NCI-H524 treated with DMSO at 0.1 percent for 48 hours (cell line): ENCODE measurements at places on chromosomes 7 and 10.

- no peak for DNase-seq
Observed at GRCh38 chr7:69517985-69518704, 80.1 kb upstream of the AUTS2 start.

DNA sequence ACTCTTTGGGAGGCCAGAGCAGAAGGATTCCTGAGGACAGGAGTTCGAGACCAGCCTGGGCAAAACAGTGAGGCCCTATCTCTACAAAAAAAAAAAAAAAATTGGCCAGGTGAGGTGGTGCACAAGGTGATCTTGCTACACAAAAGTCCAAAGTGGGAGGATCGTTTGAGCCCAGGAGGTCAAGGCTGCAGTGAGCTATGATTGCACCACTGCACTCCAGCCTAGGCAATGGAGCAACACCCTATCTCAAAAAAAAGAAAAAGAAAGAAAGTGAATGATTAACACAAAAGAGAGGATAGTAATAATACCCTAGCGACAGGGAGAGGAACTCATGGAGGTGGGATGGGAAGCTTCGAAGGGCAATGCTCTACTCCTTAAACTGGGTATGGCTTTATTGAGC lies 30.4 kb downstream of the TMEM176B start:
- no peak for DNase-seq

DNA sequence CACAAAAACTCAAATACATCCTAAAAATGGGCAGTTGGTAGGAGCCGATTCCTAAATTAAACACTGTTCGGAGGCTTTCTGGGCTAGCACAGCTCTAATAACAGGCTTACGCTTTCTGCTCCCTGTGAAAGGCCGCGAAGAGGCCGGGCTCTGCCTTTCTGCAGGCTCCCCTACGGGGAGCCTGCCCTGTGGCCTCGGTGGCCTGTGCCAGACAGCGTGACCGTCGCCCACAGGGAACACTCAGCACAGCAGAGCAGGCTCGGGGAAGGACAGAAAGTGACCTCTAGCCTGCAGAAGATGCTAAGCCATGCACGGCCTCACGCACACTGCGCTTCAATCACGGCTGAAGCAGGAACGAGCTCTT lies 64.2 kb downstream of the DIP2C start:
- no peak for DNase-seq

DNA sequence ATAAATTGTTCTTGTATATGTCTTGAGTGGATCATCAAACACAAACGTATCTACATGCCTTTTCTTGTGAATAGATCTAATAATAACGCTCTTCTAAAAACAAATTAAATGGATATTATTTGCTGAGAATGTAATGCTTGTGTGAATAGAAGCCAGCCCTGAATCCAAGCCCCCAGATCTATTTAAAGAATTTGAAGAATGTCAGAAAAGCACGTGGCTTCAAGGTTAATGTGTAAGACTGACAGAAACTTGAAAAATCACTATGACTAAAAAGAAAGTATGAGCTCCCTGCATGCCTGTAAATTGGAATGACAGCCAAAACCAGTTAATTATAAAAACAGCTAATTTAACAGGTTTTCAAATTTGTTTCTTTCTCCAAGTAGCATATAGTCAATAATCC lies 43.2 kb upstream of the ATRNL1 start:
- no peak for DNase-seq

DNA sequence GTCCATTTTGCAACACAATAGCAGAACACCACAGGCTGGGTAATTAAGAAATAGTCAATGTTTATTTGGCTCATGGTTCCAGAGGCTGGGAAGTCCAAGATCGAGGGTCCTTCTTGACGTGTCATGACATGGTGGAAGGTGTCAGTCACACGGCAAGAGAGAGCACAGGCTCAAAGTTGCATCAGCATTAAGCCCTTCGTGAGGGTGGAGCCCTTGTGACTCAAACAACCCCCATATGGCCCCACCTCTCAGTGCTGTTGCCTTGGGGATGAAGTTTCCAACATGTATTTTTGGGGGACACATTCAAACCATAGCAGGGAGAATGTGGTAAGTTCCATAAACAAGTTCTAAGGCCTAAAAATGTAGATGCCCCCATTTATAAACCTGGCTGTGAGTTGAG lies 24.6 kb upstream of the GTPBP4 start:
- no peak for DNase-seq

DNA sequence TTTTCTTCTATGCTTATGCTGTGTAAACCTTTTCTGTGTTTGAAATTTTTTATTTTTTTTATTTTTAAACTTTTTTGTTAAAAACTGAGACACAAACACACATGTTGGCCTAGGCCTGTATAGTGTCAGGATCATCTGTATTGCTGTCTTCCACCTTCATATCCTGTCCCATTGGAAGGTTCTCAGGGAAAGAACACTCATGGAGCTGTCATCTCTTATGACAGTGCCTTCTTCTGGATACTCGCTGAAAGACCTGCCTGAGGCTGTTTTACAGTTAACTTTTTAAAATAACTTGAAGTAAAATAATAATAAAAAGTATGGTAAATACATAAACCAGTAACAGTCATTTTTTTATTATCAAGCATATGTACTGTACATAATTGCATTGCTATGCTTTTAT lies 34.1 kb downstream of the CREM start:
- DNase-seq = no peak

- no peak for DNase-seq
Observed at GRCh38 chr10:27391916-27392315, 112.2 kb upstream of the RAB18 start.

DNA sequence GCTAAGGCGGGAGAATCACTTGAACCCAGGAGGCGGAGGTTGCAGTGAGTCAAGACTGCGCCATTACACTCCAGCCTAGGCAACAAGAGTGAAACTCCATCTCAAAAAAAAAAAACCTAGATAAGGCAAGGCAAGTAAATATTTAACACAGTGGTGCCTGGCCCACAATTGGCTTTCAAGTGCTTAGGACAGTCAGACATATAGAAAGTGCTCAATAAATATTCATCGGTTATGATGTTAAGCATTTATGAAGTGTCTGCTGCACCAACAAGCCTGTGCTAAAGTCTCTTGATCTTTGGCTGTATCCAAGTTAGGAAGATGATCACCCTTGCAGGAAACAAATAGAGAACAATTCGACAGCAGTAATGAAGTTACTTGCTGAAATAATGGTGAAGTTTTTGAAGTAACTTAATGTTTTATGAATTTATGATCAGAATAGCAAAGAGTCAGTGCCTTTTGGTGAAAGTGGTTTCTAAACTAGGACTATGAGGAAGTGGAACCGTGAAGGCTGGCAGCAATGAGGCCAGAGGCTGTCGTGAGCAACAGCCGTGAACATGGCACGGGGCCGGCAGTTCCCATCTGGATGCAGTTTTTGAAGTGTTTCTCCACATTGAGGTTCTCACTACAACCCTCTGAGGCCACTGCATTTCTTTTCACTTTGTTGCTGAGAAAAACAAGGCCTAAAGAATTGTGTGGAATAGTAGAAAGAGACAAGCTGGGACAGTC lies 48.1 kb upstream of the GATA3 start:
- no peak for DNase-seq

- DNase-seq = no peak
Observed at GRCh38 chr7:47743965-47744591, 162.2 kb upstream of the TNS3 start.

DNA sequence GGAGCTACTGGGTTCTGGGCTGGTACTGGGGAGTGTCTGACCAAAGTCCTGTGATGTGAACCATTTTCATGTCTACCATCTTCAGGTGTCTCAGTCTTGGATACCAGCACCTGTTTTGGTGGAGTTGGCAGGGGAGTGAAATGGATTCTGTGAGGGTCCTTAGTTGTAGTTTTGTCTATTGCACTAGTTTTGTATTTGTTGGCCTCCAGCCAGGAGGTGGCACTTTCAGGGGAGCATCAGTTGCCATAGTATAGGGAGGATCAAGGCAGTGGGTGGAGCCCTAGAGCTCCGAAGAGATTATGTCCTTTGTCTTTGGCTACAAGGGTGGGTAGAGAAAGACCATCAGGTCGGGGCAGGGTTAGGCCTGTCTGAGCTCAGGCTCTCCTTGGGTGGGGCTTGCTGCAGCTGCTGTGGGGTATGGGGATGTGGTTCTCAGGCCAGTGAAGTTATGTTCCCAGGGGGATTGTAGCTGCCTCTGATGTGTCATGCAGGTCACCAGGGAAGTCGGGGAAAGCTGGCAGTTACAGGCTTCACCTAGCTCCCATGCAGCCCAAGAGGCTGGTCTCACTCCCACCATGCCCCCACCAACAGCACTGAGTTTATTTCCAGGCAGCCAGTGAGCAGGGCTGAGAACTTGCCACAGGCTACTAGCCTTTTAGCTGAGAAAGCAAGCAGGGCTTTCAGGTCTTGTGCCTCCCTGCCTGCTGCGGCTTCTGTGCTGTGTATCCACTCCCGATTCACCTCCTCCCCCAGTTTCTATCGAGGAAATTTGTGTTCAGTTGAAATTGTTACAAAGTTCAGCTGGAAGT lies 153.1 kb downstream of the ZNF365 start:
- DNase-seq = no peak

GRCh38 chr10:129605986-129606518 lies 139.0 kb downstream of the MGMT start:
- DNase-seq = peak; percentile 35

DNA sequence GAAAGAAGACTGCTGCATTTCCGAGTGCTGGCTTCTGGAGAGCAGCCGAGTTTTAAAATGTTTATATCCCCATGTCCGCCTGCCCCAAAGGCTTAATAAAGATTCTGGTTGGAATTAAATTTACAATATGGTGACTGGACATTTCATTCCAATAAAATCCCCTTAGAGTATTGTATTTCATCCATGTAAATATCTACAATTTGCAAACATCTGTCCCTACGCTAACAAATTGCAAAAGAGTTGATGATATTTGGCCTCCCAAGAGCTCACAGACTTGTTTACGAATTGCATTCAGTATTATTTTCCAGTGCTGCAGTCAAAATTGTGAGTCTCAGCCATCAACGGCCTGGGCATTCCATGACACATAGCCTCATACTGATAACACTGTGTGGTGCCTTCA lies 50.1 kb downstream of the PLEKHS1 start:
- DNase-seq = no peak

GRCh38 chr7:23713285-23714149 lies 3.5 kb downstream of the STK31 start:
- no peak for DNase-seq

DNA sequence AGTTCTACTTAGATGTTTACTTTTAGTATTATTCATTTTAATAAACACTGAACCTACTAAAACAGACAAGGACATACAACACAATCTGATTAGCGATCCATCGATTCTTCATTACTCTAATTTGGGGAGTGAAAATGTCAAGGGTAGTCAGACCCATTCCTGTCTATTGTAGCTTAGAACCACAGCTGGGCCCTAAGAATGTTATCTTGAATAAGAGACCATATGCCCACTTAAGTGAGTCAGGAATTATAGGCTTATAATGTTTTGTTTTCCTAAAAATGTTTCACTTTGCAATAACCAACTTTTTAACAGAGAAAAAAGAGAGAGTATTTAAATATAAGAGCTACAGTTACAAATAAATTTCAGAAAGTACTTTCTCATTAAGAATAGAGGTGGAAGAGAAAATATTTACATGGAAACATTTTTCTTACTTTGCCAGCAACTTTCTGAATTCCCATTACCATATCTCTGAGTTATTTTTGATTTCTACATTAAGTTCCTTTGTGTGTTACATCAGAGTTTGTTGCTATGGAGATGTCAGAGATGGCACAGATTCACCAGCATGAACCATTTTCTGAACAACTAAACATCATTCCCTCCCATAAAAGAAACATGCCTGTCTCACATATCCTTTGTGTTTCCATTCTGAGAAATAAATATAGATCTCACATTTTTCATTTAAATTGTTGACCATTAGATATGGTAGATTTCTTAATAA lies 75.4 kb upstream of the SLC13A1 start:
- no peak for DNase-seq

DNA sequence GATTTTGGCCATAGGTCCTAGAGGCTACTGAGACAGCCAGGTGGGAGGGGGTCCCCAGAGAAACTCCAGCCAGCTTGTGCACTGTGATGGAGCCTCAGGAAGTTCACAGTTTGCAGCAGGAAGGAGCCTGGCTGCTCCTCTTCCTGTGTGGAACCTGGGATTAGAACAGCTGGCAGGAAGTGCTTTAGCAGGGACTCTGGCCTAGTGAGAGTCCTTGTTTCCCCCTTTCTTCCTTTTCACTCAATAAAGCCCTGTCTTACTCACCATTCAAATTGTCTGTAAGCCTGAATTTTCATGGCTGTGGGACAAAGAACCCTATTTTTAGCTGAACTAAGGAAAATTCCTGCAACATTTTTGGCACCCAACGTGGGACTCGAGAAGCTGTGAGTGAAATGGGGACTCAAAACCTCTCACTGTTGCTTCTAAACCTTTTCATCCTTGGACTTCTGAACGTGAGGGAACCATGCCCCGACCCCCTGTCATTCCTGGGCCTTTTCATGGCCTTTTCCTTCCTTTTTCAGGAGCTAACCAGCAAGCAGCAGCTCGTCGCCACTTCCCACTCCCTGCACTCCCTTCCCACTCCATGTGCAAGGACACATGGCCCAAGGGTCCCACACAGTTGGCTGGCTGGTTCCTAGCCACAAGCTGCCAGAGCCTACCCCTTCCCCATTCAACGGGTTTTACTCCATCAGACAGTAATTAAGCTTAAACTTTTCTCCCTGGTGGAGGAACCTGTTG lies 32.8 kb upstream of the SORCS3 start:
- DNase-seq = no peak

DNA sequence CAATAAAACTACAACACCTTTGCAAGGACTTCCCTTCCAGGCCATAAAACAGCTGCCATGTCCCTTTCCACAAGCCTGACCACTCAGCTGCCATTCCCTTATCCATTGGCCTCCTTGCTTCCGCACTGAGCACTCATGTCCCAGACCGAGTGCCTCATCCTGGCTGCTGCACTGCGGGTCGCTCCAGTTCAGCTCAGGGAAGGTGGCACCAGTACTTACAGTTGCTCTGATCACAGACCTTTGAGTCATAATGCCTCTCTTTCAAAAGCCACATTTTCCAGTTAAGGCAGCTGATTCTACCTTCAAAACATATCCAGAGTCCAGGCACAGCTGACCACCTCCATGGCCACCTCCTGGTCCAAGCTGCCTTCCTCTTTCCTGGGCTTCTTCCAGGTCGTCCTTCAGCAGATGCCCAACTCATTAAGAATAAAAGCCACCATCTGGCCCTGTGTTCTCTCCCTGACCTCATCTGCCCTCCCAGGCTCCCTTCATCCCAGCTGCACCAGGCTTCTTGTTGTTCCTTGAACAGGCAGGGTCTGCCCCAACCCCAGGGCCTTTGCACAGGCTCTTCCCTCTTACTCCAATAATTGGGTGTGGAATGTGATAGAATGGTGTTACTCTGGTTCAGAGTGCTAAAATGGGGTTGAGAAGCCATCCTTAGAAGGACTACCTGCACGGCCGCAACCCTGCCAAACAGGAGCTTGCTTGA lies 64.5 kb downstream of the RAMP3 start:
- DNase-seq = no peak

DNA sequence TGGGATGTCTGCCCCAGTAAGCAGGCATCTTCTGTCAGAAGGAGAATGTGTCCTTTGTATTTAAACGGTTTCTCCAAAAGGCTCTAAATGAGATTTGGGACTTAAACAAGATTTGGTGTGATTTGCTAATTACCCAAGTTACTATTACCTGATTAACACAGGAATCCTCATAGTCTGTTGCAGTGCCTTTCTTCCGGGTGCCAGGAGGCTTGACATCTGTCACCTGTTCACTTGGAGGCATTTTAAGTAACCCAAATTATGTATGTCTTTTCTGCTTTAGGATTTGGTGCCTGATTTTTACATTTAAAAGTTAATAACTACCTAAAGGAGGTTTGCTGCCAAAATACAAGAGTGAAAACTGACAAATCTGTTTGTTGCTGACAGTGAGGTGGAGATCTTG lies 587.9 kb upstream of the GALNT17 start:
- DNase-seq = no peak
